Fibroblast of skin of scalp (primary cell): ENCODE measurements at places on chromosomes 3 and 15.
A peak's percentile ranks its signal among the peaks of the same experiment; 100 is the strongest.

DNA sequence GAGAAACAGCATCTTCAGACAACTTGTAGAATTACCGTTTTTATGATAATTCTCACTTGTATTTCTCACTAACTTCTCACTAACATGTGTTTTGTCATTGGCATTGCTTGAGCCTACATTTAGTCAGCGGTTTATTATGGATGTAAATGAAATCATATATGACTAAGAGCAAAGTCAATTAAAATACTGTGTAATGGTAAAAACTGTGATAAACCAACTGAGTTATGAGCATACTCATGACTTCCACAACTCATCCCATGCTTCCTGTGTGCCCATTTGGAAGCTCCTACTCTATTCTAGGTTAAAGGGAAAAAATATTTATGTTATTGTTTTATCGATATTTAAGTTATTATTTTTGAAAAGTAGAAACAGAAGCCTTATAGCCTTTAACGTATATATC is 12.8 kb downstream of the PXK start:
- DNase-seq: no peak

DNA sequence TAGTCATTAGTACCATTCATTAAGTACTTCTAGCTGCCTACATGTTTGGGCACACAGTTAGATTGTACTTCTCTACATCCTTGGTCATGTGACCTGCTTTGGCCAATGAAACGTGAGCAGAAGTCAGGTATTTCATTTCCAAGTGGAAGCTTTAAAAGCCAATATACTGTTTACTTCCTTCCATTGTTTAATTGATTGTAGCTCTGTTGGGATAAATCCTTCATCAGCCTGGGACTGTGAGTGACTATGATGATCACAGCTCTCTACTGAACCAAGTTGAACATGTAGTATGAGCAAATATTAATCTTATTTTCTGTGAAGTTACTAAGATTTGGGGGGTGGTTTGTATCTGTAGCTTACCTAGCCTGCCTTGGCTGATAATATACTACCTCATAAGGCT is 116.5 kb upstream of the ROPN1 start:
- DNase-seq: no peak

DNA sequence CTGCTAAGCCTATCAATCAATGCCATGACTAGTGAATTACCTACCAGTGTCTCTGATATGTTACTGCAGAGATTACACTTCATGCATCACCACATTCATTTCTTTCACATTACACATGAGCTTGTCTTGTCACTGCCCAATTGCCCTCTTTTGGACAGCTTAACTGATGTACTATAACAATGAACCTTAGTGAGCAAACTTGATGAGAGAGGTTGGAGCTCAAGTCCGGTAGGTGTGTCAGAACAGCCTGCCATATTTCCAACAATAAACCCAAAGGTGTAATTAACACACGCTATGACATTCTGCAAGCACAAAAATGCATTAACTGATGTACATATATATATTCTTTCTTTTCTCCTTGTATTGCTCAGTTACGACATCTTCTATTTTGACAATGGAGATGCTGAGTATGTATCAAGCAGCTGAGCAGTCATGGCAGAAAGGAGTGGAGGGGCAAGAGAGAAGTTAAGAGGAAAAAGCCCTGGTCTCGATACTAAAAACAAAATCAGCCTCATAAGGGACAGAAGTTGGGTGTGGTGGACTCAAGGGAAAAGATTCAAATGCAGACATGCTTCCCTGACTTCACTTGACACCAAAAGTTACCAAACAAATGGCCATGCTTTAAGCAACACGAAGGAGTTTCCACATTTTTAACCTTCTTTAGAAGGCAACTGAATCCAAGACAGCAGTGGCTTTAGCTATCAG is 538.2 kb downstream of the FOXP1 start:
- DNase-seq: no peak

DNA sequence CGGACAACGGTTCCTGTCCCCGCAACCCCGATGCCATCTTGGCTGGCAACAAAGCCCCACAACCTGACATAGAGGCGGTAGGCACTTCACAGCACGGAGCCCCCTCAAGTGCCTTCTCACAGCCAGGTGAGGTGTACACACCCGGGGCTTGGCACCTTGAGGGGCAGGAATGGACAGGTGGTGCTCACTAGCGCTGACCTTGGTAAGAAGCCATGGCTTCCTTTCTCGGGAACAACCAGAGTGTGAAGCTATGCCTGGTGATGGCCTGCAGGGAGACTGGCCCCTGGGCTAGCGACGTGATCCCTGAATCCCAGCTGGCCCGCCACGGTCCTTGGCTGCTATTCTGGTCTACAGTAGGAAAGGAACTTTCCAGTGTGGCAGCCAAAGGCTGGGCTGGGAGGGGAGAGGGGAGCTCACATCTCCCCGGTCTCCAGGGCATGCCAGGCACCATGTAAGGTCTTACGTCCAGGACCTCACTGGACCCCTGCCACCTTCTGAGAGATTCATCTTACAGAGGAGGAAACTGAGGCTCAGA is 70.6 kb upstream of the RPL32 start:
- no peak for DNase-seq

DNA sequence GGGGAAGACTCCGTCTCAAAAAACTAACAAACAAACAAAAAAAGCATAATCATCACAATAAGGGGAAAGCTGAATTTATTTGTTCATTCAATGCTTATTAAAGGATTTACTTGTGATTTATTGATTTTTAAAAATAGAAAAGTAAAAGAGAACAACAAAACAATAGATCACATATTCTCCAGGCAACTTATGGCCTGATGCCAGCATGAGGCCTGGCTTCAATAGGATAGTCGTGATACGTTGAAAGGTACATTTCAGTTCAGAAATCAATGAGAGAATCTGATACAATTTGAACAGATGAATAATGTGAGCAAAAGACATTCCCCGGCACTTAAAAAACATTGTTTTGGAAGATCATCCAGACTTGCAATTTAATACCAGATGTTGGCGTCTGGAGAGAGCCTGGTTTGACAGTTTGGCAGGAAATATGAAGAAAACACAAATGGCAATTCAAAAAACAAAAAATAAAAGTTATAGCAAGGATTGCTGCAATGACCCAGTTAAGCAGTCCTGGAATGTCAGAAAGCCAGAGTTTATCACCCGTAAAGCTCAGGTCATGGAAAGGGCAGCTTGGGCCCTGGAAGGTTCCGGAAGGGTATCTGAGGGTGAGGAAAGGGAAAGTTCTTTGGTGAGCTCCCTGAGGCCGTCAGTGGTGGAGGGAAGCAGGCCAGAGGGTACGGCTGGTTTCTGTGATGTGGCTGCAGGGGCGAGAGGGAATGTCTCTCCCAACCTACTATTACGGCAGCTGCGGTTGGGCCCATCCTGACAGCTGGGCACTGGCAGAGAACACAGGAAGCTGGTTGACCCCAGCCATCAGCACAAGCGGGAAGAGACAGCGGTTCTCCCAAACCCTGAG is 230.2 kb upstream of the HES1 start:
- DNase-seq: no peak

- DNase-seq: no peak
Measured at GRCh38 chr3:58691997-58692396, 25.4 kb upstream of the FAM3D start.

- peak; percentile 15 for DNase-seq
Measured at GRCh38 chr15:29090617-29091466, 178.8 kb downstream of the NSMCE3 start.

GRCh38 chr15:93478947-93479346 is 389.9 kb upstream of the RGMA start:
- DNase-seq: no peak

GRCh38 chr3:155658671-155659261 is 86.1 kb downstream of the PLCH1 start:
- DNase-seq: no peak

- DNase-seq: no peak
Measured at GRCh38 chr15:65275104-65275727, 11.5 kb downstream of the PARP16 start.

- no peak for DNase-seq
Measured at GRCh38 chr3:108677811-108678210, 79.4 kb downstream of the RETNLB start.

DNA sequence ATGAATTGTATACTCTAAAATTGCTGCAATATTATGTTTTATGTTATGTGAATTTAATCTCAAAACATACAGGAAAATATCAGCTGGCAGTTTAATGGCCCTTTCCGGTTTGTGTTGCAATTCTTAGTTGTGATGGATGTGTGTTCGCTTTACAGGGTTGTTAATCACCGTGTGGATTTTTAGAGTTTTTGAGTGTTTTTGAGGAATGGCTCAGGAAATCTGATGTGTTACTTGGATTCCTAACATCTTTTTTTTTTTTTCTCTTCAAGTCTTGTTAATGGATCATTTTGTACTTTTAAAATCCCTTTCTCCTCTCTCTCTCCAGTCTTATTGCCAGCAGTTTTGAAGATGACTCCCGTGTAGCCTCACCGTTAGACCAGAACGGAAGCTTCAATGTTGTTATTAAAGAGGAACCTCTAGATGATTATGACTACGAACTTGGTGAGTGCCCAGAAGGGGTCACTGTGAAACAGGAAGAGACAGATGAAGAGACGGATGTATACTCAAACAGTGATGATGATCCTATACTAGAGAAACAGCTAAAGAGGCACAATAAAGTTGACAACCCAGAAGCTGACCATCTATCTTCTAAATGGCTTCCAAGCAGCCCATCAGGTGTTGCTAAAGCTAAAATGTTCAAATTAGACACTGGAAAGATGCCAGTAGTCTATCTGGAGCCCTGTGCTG is 35.7 kb downstream of the MGA start:
- DNase-seq: peak; percentile 38

GRCh38 chr3:20424086-20424485 is 238.1 kb upstream of the SGO1 start:
- no peak for DNase-seq
